Pulmonary artery endothelial cell (primary cell): ENCODE measurements at places on chromosomes 3 and 15. TPM values are rescaled to one million over a fixed set of nuclear protein-coding genes. Genes with fewer than 3 reads are reported as not detected.

Gene TMC3
- total RNA-seq: not detected in 2 replicates

Gene AGBL1
- total RNA-seq: not detected in 2 replicates

Gene NTRK3
- total RNA-seq: not detected in 2 replicates

Gene ZNF620
- total RNA-seq: 4.4 and 6.6 TPM in 2 replicates

Gene NR2F2
- 13.6 and 22.9 TPM in 2 replicates for total RNA-seq

Gene ONECUT1
- total RNA-seq: not detected in 2 replicates

Gene TGM4
- 0.14 and 0.26 TPM in 2 replicates for total RNA-seq

Gene TM4SF18
- total RNA-seq: 81.6 and 267 TPM in 2 replicates

Gene TIMMDC1
- 43.9 and 46.9 TPM in 2 replicates for total RNA-seq

Gene FBXO40
- total RNA-seq: under 0.01 TPM in 1 of 2 replicates, not detected in the other

Gene EFCC1
- total RNA-seq: 0.25 and 0.26 TPM in 2 replicates

Gene MIX23
- total RNA-seq: 38.3 and 74.0 TPM in 2 replicates

DNA sequence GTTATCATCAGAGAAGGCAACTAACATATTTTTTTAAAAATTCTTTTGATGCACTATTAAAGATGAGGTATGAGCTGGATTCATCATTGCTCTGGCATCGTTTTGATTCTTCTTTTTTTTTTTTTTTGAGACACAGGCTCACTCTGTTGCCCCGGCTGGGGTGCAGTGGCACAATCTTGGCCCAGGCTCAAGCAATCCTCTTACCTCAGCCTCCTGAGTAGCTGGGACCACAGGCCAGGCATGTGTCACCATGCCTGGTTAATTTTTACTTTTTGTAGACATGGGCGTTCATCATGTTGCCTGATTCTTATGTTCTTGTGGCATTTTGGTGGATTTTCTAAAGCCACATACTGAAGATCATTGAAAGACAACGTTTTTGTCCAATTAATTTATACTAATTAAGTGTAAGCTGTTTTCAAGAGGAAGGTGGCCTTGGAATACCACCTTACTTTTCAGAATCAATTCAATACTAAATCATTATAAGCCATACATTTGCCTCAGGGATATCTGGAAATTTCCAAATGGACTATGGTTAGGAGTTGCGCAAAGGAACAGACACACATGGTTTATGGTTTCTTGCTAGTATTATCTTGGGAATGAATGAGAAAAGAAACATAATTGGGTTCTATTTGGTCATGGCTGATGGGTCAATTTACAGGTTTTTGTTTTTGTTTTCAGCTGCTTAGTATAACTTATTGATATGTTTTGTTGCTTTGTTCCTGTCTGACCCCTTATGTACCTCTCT lies 22.8 kb downstream of the SLC28A2 start:
- DNase-seq: no peak

DNA sequence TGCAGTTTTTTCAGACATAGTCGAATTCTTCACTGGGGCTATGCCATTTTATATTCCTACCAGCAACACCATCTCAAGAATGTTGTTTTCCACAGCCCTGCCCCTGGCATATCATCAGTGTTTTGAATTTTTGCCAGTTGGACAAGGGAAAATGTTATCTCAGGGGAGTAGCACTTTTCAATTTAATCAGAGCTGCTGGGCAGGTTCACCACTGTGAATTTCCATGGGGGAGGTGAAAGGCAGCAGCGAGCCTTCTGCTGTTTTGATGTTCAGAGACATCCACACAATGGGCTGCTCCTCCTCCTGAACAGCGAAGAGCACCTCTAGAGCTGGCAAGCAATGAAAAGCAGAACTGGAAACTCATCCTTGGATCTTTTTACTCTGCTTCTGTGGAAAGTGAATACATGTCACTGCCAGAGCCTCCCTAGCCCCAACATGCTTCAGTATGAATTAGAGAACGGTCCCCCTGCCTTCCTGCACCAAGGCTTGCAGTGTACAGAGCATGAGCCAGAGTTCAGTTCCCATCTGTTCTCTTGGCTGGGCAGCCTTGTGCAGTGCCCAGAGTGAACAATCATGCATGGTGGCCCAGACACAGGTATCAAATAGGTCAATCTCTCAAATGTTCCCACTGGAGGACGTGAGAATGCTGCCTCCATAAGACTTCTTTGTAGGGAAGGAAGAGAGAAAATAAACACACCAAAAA lies 56.1 kb upstream of the RAD18 start:
- no peak for DNase-seq

DNA sequence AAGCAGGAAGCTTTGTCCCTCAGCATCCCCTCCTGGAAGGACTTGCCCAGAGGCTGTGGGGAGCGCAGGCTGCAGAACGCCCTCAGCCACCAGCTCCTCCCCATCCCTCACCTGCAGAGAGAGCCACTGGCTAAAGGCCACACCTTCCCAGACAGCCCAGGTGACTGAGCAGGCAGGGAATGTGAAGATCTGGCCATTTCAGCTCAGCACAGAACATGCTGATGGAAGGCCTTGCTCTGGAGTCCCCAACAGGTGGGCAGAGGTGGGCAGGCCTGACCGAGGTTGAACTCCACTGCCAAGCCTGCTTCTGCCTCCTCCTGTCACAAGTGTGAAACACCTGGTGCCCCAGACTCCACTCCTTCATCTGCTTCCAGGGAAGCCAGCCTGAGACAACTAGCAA lies 50.7 kb upstream of the SEC61A1 start:
- no peak for DNase-seq

DNA sequence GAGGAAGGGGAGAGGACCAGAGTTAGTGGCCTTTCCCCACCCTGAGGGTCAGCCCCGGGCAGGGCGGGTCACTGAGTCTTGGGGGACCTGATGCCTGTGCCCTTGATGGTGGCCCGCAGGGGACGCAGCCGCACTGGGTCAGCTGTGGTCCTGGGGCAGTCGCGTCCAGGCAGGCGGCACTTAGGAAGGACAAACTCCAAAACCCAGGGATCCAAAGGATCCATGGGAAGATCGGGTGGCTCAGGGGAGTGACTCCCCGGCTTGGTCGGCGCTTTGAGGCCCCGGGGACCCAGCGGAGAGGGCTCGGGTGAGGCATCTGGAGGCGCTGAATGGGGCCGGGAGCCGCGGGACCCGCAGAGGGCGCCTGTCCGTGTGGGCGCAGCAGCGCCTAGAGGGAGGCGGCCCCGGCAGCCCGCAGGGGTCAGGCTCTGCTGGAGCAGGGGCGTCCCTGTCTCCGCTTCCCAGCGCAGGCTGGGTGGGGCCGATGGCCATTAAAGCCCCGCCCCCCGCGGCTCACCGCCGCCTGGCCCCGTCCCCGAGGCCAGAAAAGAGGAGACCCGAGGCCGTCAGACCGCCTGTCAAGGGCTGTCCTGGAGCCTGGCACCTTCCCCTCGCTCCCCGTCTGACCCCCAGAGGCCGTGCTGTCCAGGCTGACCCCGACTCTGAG lies 17.5 kb downstream of the CIDEC start:
- DNase-seq: no peak

- DNase-seq: no peak
Observed at GRCh38 chr3:60189304-60189703, 1061.9 kb downstream of the FHIT start.

DNA sequence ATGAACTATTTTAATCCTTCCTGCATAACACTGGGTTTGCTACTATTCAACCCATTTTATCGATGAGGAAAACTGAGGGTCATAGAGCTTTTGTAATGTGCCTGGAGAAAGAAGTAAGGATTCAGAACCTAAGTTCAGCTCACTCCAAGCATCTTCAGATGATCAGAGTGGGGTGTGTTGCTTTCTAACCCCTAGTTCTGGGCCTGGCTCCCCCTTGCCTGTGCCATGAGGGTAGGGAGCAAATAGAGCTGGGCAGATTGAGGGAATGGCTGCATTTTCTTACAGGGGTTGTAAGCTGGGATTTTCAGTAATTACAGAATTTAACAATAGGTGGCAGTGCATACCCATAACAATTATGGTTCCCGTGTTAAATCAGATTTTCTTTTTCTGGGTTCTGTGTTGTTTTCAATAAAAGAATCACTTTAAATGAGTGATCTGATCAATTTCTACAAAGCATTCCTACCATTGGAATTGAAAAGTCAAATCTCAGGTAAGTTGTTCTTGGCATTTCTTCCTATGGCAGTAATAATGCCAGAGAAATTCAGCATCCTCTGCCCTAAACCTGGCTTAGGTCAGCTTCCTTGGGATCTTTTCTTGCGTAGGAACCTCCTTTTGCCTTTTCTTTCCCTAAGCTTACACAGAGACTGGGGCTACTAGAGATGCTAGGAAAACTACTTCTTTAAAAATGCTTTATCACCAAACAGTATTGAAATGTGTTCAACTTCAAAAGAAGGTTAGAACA lies 103.8 kb upstream of the IL12A start:
- DNase-seq: no peak

DNA sequence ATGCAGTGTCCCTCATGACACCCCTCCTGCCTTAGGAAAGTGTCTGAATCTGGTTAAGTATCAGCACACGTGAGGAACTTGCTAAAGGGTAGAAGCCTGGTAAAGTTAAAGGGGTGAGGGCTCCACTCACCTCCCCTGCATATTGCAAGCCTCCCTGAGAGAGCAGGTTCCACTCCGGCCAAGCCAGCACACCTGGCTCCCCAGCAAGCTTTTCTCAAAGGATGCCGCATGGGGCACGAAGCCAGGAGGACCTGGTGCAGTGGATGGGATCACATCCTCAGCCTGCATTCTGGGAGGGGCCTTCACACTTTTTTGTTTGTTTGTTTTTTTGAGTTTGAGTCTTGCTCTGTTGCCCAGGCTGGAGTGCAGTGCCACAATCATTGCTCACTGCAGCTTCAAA lies 79.9 kb downstream of the PCSK6 start:
- no peak for DNase-seq

DNA sequence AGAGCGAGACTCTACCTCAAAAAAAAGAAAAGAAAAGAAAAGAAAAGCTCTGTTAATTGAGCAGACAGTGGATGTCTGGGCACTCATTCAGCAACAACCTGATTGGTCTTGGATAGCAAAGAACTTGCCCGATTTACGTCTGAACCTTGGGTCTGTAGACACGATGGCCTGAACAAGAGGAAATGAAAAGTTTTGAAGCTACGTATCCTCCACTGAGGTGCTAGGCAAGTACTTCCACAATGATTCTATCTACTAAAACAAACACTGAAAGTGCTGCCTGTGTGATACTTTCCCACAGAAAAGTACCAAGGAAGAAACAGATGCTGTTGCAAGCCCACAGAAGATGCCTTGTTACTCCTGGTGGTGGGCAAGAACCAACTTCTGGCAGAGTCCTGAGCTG lies 21.8 kb upstream of the MUSTN1 start:
- no peak for DNase-seq

- no peak for DNase-seq
Observed at GRCh38 chr15:25238126-25238525, 200.7 kb downstream of the UBE3A start.

GRCh38 chr3:117443014-117443413 lies 733.4 kb downstream of the TUSC7 start:
- DNase-seq: no peak

DNA sequence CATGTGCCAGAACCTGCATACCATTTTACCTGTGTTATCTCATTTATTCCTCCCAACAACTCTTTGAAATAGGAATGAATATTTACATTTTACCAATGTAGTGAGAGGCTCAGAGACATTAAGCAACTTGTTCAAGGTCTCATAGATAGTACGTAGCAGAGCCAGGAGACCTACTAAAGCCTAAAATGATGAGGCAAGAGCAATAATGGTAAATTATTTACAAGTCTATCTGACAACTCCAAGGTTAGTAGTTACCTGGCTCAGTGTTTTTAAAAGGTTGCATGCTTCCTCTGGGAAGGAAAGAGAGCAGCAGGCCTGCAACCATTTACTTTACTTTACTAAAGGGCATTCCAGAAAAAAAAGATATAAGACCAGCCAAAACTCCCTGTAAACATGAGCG lies 103.0 kb downstream of the CFAP20DC start:
- DNase-seq: no peak

GRCh38 chr3:122977746-122978466 lies 49.7 kb downstream of the SEMA5B start:
- DNase-seq: no peak

DNA sequence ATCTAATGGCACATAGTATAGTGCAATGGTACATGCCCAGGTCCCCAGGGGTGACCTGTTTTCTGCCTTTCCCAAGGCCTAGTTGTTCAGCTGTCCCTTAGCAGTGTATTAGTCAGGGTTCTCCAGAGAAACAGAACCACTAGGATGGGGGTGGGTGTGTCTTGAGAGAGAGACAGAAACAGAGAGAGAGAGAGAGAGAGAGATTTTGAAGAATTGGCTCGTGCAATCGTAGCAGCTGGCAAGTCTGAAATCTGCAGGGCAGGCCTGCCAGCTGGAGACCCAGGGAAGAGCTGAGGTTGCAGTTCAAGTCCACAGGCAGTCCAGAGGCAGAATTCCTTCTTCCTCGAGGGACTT lies 90.6 kb upstream of the RNF7 start:
- DNase-seq: no peak

GRCh38 chr3:52311576-52312119 lies 4.5 kb upstream of the DNAH1 start:
- no peak for DNase-seq

DNA sequence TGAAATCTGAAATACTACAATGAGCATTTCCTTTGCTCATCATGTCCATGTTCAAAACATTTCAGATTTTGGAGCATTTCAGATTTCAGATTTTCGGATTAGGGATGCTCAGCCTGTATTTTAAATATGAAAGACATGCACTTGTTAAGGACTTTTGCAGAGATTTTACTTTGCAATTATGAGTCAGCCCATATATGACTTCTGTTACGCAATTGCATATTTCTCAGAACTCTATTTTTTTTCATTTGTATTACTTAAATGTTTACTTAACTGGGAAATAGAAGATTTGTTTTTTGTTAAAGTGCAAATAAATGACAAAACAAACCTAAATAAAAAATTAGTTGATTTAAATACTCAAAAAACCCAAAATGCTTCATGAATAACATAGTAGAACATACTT lies 376.2 kb downstream of the ZBTB20 start:
- DNase-seq: no peak

GRCh38 chr3:85003479-85003878 lies 44.7 kb downstream of the CADM2 start:
- no peak for DNase-seq

GRCh38 chr3:146117406-146118285 lies 43.3 kb downstream of the PLOD2 start:
- DNase-seq: no peak

- no peak for DNase-seq
Observed at GRCh38 chr3:194321693-194322640, 29.2 kb downstream of the CPN2 start.

DNA sequence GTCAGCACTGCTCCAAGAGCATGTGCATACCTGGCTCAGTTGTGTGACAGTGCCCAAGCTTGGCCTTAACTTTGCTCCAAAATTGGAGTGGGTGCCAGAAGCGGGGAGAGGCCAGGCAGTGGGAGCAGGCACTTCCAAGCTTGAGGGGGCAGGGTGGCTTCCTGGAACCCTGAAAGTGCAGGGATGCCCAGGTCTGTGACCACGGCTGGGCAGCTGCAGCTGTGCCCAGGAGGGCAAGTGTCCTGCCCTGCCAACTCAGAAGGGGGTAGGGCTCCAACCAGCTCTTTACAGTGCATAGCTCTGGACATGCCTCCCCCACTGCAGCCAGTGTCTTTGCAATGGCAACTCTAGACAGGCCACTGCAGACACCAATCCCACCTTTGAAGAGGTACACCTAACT lies 478.6 kb downstream of the OTOL1 start:
- DNase-seq: no peak

- DNase-seq: no peak
Observed at GRCh38 chr15:86103825-86104224, 24.2 kb downstream of the AGBL1 start.

GRCh38 chr3:94101860-94102259 lies 39.0 kb downstream of the NSUN3 start:
- DNase-seq: no peak

- no peak for DNase-seq
Observed at GRCh38 chr3:70096376-70097066, 97.0 kb downstream of the SAMMSON start.

GRCh38 chr3:172454180-172454579 lies 5.9 kb upstream of the GHSR start:
- DNase-seq: no peak

GRCh38 chr3:150798122-150798618 lies 35.2 kb upstream of the SIAH2 start:
- no peak for DNase-seq
